Tongue (tissue), 3 donors: ENCODE measurements at places on chromosomes 12 and 14.

GRCh38 chr14:105151838-105152793, 16.5 kb downstream of the JAG2 start:
- peak; percentile 82 for DNase-seq

GRCh38 chr12:5073853-5074252, 30.2 kb downstream of the KCNA5 start:
- DNase-seq, result no peak

DNA sequence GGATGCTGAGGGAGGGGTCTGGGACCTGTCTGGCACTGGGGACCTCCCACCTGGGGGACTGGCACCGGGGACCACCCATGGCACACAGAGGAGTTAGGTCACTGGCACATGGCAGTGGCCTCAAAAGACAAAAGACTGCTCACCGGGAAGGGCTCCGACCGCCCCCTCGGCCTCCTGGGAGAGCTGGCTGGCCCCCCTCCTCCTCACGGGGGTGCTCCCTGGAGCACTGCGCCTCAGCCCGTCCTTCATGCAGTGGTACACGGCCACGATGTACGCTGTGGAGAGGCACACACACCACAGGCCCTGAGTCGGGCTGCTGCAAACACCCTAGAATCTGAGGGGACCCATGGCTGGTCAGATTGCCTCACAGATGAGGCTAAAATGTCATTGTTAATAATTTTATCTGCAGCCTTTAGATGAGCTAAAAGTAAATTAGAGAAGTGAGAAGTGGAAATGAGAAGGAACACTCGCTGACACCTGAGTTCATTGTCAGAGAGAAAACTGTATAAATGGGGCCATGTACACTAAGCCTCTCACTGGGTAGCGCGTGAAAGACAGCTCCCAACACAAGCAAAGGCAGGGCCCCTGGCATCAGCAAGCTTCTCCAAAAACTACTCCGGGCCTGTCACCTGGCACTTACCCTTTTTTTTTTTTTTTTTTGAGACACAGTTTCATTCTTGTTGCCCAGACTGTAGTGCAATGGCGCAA, 14.1 kb downstream of the P2RX2 start:
- DNase-seq, result no peak

DNA sequence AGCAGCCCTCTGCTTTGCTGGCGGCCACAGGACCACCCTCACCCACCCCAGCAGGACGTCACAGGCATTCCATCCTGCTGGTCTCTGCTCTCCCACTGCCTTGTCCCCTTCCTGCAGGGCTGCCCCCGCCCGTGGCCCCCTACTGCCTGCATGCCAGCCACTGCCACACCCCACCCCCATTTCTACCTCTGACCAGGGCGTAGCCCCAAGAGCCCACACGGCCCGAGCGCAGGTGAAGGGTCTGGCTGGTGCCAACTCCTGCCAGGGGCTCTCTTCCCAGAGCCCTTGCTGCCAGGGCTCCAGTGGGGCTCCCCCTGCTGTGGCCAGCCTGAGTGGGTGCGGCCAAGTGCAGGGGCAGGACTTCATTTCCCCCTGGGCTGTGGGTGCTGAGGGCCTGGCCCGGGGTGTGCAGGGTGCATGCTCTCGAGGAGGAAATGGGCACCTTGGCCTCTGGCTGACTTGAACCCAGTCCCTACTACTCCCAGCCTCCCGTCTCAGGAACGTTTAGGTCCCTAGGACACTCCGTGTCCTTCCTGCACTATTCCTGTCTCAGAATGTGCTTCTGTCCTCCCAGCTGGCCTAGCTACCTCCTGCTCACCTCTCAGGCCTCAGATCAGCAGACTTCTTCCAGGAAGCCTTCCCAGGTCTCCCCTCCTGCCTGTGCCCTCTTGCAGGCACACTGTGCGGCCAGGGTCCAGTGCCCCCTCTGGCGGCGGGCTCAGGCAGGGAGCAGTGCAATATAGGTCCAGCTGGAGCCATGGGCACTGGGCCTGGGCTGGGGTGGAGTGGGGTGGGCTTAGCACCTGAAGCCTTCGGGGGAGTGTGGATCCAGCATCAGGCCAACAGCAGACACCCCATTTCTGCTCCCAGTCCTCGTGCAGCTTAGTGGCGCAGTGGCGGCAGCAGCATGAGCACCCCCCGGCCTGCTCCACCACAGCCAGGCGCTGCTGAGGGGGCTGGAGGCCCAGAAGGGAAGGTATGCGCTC, 1.4 kb downstream of the LBHD2 start:
- DNase-seq, result no peak

DNA sequence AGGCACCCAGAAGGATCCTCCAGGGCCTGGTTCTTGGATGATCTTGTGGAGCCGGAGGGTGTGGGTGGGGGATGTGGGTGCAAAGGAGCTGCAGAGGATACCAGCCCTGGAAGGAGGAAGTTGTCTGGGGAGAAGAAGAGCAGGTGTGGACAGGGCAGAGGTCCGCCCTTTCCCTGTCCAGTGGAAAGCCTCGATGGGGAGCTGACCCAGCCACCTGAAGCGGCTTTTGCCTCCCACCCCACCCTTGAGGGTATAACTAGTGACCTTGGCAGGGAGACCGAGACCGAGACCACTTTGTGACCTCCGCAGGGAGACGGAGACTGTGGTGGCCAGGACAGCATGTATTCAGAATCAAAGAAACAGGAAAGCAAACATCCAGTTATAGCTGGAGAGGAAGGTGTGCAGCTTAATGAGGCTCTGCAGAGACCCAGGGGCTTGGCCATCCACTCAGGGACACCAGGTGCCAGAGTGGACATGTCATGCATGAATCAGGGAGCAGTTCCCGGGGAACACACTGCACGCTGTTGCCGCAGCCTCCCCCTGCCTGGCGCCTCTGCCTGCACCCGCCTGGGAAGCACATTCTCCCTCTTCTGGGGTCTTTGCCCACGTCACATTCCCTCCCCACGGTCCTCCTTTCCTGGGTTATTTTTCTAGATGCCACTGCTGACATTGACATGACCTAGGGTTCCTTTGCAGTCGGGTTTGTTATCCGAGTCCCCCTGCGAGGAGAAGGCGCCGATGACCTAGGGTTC, 87.7 kb downstream of the ADGRD1 start:
- no peak for DNase-seq

GRCh38 chr12:69471667-69472385, 1.6 kb downstream of the FRS2 start:
- no peak for DNase-seq

DNA sequence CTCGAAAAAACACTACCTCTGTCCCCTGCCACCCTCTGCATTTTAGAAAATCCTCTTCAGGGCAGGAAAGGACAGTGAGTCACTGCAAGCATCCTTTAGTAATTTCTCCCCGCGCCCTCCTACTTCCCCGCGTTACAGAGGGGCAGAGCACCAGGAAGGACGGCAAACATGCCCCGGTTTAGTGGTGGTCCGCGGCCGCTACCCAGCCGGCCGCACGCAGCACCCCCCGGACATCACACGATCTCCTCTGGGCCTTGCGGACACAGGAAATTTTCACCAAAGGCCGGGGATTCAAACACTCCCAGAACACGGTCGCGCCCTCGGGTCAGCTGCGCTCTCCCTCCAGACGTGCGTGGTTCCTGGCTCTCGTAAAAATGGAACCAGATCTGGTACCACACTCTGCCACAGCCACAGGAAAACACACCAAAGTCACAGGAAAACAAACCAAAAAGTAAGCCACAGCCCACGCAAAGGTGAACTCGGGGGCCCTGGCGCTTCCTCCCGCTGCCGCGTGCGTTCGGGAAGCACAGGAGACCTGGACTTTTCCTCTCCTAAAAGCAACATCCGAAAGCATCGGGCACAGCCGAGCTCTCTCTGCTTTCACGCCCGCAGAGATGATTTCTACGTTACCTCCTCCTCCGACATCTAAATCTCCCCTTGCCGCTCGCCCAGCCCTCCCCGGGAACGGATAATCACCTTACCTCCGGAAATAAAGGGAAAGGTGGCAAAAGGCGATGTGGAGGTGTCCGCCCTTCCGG, 839 bp downstream of the SLC38A1 start:
- peak; percentile 55 for DNase-seq

GRCh38 chr12:52879394-52880351, 25.2 kb downstream of the KRT8 start:
- DNase-seq, result peak; percentile 94

- DNase-seq, result no peak
Observed at GRCh38 chr14:53714495-53715192, 242.0 kb downstream of the BMP4 start.

GRCh38 chr12:31929027-31929526, 30.1 kb upstream of the RESF1 start:
- DNase-seq, result no peak

- DNase-seq, result peak; percentile 38
Observed at GRCh38 chr12:117854339-117855012, 114.3 kb downstream of the KSR2 start.

DNA sequence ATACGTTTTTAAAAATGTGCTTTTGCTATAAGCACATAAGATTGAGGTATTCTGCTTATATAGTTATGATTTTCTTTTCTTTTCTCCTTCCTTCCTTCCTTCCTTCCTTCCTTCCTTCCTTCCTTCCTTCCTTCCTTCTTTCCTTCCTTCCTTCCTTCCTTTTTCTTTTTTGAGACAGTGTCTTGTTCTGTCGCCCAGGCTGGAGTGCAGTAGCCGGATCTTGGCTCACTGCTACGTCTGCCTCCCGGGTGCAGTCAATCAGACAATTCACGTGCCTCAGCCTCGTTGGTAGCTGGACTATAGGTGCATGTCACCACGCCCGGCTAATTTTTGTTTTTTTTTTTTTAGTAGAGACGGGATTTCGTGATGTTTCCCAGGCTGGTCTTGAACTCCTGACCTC, 5.8 kb downstream of the CFAP54 start:
- no peak for DNase-seq

DNA sequence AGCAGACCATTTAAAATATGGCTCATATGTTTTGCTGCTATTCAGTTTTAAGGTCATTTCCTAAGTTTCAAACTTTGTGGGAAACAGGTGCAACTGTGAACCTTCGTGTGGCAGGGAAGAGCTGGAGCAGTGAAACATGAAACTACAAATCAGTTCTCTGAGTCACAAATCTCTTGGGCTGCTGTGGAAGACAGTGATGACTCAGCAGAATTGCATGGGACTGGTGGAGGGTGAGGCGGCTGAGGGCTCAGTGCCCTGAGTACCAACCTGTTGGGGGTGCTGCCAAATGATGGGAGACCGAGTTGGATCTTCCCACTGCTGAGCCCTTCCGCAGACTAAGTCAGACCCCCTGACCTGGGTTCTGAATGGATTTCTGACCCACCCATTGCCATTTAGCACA, 8.4 kb upstream of the CALM1 start:
- DNase-seq, result no peak

DNA sequence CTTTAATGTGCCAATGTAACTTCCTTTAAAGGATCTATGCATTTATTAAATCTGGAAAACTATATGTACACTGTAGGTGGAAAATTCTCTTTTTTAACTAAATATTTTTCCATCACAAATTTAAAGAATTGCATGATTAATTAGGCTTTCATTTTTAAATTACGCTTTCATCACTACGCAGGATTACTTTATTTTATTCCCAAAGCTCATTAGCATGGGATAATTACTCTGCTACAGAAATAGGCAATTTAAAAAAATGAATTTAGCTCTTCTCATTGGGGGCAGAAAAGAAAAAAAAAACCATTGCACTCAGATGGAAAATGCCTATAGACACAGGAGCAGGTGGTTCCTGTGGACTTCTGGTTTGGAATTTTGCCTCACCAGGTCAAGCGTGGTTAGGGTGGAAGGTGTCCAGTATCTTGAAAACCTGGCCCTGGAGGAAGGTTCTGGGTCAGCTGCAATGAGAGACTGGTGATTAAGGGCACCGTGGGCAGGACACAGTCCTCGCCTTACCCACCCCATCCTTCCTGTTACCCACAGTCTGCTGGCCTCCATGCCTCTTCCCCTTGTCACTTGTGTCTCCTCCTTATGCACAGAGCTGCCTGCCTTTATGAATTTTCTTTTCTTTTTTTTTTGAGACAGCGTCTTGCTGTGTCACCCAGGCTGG, 17.3 kb upstream of the RIN3 start:
- no peak for DNase-seq

DNA sequence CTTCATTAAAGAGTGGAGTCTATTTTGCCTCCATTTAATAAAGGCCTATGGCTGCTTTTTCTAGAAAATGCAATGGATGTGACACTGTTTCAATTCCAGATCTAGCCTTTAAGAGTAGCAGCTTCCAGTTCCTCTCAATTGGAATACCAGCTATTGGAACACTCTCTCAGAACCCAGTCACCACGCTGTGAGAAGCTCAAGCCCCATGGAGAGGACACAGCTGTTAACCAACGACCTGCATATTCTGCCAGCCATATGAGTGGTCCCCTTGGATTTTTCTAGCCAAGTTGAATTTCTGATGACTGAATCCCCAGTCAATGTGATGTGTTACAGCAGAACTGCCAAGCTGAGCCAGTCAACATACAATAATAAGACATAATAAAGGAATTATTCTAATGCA, 131.8 kb downstream of the TMTC3 start:
- DNase-seq, result no peak

DNA sequence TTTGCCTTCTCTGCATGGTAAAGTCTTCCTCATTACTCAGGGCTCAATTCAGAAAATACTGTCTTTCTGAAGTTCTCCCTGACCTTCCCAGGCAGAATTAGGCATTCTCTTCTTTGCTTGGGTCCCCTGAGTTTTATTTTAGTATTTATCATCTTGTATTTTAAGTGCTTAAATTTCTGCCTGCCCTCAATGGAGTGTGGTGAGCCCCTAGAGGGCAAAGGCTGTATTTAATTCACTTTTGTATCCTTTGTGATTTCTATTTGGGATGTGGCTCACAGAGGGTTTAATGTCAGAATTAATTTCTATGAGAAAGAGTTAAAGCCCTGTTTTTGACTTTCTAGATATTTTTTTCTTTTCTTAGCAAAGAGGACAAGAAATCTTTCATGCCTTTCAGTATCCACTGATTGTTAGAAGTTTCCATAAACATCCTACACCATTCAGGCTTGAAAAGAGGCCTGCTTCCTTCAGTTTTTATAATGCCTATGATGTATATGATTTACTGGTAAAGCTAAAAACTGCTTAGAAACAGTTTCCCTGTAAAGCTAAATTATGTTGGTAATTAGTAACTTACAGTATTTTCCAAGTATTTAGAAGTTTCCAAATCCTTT, 55.6 kb upstream of the PTPRB start:
- no peak for DNase-seq

GRCh38 chr14:31659278-31659677, 98.1 kb downstream of the NUBPL start:
- DNase-seq, result no peak

GRCh38 chr14:58787592-58787991, 149.8 kb downstream of the DACT1 start:
- no peak for DNase-seq

DNA sequence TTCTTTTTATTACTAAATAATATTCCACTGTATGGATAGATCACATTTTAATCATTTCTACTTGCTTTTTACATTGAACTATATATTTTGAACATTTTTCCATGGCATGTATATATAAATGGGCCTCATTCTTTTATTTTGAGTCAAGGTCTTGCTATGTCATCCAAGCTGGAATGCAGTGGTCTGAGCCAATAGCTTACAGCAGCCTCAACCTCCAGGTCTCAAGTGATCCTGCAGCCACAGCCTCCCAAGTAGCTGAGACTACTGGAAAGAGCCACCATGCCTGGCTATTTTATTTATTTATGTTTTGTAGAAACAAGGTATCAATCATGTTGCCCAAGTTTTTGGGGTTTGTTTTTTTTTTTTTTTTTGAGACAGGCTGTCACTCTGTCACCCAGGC, 7.6 kb downstream of the FCF1 start:
- no peak for DNase-seq
